Astrocyte (in vitro differentiated cells and primary cell): ENCODE measurements at places on chromosomes 6 and 20. TPM values are rescaled to one million over a fixed set of nuclear protein-coding genes. Genes with fewer than 3 reads are reported as not detected.

GRCh38 chr6:11653028-11653583, 115.6 kb downstream of the TMEM170B start:
- H3K4me1 ChIP-seq, result peaks cover 53% of the 10 kb centered on the region
- no peaks in the 10 kb centered on the region for H3K27me3 ChIP-seq
- no peak overlapping the region for H3K4me3 ChIP-seq
- H3K27ac ChIP-seq, result peak overlapping the region; percentile 76
- peak; percentile 93 for DNase-seq

Gene PIGU
- 16.7 and 17.4 TPM in 2 replicates for total RNA-seq

Gene ERMARD
- total RNA-seq, result 13.1 and 17.5 TPM in 2 replicates

- H3K36me3 ChIP-seq, result no peaks in the 10 kb centered on the region
- no peak for DNase-seq
- peaks cover 5% of the 10 kb centered on the region for H3K4me1 ChIP-seq
- H3K4me3 ChIP-seq, result no peak overlapping the region
- H3K27me3 ChIP-seq, result no peaks in the 10 kb centered on the region
Observed at GRCh38 chr6:46756469-46757213, 9.9 kb downstream of the ANKRD66 start.

Gene TPBG
- total RNA-seq, result 23.7 and 26.0 TPM in 2 replicates

DNA sequence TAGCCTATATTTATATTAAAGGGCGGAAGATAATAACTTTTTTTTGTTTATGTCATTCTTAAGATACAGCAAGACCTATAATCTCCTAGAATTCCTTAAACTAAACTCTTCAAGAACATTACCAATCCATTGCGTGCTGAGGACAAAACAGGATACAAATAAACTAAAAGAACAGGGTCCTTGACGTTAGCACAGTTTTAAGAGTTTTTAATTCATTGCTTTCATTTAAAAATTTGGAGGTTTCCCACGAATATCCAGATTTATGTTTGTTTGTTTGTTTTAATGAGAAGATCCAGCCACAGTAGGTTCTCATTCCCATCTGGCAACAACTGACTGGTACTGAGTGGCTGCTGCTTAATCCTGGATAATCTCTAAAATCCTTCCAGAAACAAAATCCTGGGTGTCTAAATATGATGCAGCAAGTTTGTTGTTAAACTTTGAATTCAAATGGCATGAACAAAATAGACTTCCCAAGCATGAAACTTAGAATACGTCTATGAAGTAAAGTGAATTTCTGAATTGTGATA, 153.7 kb downstream of the HACE1 start:
- no peaks in the 10 kb centered on the region for H3K27me3 ChIP-seq
- peaks cover 18% of the 10 kb centered on the region for H3K4me1 ChIP-seq

Gene BPIFA1
- not detected in 2 replicates for total RNA-seq

Gene RRP36
- 68.6 and 77.9 TPM in 2 replicates for total RNA-seq

- H3K27me3 ChIP-seq, result no peaks in the 10 kb centered on the region
- no peak overlapping the region for H3K4me3 ChIP-seq
- H3K4me1 ChIP-seq, result no peaks in the 10 kb centered on the region
Observed at GRCh38 chr6:34549026-34549803, 6.9 kb downstream of the SPDEF start.

DNA sequence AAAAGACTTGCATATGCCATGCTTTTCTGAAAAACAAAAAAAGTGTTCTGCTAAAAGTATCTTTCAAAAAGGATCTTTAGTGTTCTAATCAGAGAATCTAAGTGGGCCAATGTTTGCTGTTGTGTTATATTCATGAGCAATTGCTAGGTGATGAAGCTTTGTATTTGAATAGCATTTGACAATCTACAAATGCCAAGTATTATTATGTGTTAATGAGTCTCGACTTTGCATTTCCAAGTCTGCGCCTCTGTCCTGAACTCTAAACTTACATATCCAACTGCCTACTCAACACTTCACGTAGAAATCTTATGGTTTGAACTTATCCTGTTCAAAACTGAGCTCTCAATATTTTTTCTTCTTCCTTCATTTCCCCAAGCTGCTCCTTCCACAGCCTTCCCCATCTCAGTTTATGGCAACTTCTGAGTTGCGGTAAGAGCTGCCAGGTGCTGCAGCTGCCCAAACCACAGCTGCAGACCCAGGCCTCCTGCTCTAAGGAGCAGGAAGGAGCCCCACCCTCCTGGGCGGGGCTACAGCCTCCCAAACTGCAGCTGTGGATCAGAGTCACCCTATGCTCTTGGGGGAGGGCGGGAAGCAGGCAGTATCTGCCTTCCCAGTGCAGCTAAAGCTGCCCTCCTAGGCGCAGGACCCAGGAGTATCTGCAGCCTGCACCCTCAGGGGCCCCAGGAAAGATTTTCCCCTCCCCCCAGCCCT, 16.7 kb upstream of the MAK start:
- no peak for DNase-seq
- no peaks in the 10 kb centered on the region for H3K4me1 ChIP-seq
- H3K27me3 ChIP-seq, result no peaks in the 10 kb centered on the region

GRCh38 chr6:105152880-105153279, 26.9 kb downstream of the POPDC3 start:
- no peak overlapping the region for H3K27ac ChIP-seq
- no peak overlapping the region for H3K4me3 ChIP-seq
- H3K4me1 ChIP-seq, result no peaks in the 10 kb centered on the region

- no peaks in the 10 kb centered on the region for H3K36me3 ChIP-seq
- H3K27me3 ChIP-seq, result no peaks in the 10 kb centered on the region
- no peak for DNase-seq
- H3K4me1 ChIP-seq, result no peaks in the 10 kb centered on the region
Observed at GRCh38 chr20:1629321-1629720, 9.5 kb upstream of the SIRPB1 start.

Gene MATN4
- 0.19 and 0.20 TPM in 2 replicates for total RNA-seq

DNA sequence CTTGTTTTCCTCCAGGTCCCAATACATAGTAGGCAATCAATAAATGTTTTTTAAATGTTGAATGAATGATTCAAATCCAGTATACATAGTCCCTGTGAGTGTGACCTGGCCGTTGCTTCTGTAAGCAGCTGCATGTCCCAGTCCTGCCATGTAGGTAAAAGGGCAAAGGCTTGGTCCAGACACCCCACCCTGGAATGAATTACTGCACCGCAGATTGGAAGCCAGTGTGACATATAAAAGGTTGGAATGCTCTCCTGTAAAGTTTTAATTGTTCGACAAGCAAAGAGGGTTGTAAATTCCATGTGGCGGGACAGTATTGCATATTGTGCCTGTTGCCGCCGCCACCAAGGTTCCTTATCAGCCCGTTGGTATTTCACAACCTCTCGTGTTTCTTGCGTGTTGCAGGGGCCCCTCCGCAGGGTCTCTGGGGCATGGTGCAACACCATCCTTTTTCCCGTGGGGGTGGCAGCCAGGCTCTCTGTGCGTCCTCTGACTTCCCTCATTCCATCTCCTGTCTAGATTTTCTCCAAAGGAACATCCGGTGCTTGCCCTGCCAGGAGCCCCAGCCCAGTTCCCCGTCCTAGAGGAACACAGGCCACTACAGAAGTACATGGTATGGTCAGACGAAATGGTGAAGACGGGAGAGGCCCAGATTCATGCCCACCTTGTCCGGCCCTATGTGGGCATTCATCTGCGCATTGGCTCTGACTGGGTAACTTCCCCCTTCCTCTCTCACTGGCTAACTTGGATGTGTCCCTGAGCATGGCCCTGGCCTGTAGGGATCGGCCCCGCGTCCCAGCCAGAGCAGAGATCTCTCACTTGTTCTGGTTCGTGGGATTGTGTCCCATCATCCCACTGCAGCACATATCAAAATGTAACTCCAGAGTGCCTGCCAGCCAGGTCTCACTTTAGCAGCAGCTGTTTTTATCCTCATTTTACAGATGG, 20.3 kb downstream of the POFUT1 start:
- H3K4me3 ChIP-seq, result no peak overlapping the region
- peaks cover 36% of the 10 kb centered on the region for H3K36me3 ChIP-seq
- no peak overlapping the region for H3K27ac ChIP-seq
- no peaks in the 10 kb centered on the region for H3K27me3 ChIP-seq

DNA sequence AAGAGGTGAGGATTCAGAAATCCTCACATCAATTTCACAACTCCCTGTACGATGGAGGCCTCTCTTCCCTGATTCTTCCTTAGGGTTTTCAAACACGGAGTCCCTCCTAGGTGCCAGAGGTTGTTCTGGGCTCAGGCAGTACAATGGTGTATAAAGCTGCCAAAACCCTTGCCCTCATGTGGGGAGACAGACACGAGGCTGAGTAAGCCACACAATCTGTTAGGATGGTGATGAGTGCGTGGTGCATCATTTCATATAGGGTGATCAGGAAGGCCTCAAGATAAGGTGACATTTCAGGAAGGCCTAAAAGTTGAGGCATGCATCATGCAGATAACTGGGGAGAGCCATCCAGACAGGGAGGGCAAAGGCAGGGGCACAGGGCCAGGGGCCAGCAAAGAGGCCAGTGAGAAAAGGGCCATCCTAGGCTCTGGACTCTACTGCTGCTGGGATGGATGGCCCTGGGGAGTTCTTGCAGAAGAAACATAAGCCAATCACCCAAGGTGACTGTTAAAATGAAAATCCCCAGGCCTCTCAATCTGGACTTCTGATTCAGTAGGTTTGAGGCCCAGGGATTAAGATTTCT, 186.5 kb downstream of the PRKN start:
- H3K4me1 ChIP-seq, result no peaks in the 10 kb centered on the region
- no peak for DNase-seq
- no peaks in the 10 kb centered on the region for H3K36me3 ChIP-seq
- H3K27me3 ChIP-seq, result no peaks in the 10 kb centered on the region
- H3K27ac ChIP-seq, result no peak overlapping the region

Gene UBD
- total RNA-seq, result 9.9 and 13.2 TPM in 2 replicates

DNA sequence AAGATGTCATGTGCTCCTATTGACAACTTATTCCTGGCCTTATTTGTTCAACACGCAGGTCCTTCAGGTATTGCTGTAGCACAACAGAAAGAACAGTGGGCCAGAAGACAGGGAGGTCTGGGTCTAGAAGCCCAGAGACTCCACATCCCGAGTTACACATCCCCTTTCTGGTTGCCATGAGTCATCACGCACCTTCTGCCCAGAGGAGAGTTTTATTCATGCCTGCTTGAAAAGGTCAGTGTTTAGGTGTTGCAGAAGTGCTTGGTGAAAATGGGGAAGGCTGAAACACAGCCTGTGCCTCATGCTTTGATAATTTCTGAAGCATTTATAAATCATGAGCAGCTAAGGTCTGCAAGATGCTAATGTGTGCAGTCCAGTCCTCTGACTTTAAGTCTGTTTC, 256.4 kb downstream of the GMPR start:
- H3K4me3 ChIP-seq, result no peak overlapping the region
- no peaks in the 10 kb centered on the region for H3K27me3 ChIP-seq
- no peaks in the 10 kb centered on the region for H3K36me3 ChIP-seq
- H3K4me1 ChIP-seq, result peaks cover 24% of the 10 kb centered on the region
- peak; percentile 54 for DNase-seq
- H3K27ac ChIP-seq, result no peak overlapping the region

DNA sequence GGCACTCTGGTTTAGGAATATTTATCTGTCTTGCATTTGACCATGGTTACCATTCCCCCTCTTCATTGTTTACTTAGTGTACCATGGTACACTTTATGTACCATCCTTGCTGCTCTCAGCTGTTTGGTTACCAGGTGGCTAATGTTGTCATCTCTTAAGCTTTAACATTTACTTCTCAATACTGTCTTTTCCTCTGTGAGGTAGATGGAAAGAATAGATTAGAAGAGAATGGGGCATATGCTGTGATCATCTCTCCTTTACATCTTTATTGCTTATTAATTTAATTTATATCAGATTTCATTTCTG, 109.2 kb downstream of the NCOA3 start:
- H3K27ac ChIP-seq, result peak overlapping the region; percentile 74
- no peak for DNase-seq
- no peaks in the 10 kb centered on the region for H3K27me3 ChIP-seq
- H3K4me3 ChIP-seq, result no peak overlapping the region
- H3K36me3 ChIP-seq, result no peaks in the 10 kb centered on the region

DNA sequence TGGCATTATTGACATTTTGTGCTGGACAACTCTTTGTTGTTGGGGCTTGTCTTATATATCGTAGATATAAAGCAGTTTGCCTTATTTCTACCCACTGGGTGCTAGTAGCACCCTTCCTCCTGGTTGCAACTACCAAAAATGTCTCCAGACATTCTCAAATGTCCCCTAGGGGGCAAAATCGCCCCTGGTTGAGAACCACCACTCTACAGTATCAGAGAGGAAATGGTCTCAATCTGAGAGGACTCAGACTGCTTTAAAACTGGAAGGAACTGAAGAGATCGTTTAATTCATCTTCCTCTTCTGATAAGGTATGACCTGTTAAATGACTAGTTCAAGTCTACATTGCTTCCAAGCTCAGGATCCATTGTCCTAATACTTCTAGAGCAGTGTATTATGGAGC, 14.9 kb downstream of the SH3BGRL2 start:
- H3K4me1 ChIP-seq, result no peaks in the 10 kb centered on the region
- DNase-seq, result no peak
- H3K27me3 ChIP-seq, result no peaks in the 10 kb centered on the region
- H3K27ac ChIP-seq, result no peak overlapping the region

DNA sequence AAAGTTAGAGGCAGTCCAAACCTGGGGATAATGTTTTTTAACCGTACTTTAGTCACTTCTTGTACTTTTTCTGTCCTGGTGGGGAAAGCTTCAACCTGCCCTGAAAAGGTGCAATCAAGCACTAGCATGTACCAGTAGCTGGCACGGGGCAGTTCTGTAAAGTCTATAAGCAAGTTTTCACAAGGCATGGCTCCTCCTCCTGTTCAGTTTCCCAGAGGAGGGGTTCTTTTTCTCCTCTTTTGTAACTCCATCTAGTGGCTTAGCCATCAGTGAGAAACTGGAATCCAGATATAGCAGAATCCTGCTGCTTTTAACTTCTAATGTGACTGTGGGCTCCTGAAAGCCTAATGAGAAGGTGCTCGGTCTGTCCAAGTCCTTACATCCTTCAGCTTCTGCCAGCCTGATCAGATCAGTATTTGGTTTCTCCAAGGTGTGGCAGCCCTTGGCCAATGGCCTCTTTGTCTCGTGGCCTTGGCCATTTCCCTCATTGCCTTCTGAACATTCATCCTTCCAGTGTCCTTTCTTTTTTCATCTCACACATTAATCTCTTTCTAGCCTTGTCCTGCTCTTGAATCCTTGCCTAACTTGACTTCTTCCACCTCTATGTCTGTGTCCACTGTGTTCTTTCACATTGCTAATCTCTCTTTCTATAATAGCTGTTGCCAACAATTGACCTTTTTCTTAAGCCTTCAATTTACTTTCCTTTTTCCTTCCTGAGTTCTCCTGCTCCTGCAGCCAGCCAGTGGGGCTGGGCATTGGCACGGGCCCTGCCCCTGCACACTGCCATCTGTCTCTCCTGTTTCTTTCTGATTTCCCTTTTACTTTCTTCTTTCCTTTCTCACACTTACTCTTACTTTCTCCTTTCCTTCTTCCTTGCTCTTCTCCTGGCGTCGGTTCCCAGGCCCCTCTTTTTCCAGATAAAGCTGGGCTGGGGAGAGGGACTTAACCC, 222.0 kb upstream of the SYNCRIP start:
- H3K36me3 ChIP-seq, result no peaks in the 10 kb centered on the region
- peaks cover 6% of the 10 kb centered on the region for H3K4me1 ChIP-seq
- no peak overlapping the region for H3K27ac ChIP-seq
- DNase-seq, result no peak
- no peak overlapping the region for H3K4me3 ChIP-seq
- no peaks in the 10 kb centered on the region for H3K27me3 ChIP-seq

GRCh38 chr6:22102671-22103070, 194.2 kb downstream of the PRL start:
- H3K36me3 ChIP-seq, result no peaks in the 10 kb centered on the region
- H3K4me1 ChIP-seq, result no peaks in the 10 kb centered on the region
- DNase-seq, result peak; percentile 52
- no peaks in the 10 kb centered on the region for H3K27me3 ChIP-seq
- no peak overlapping the region for H3K4me3 ChIP-seq
- no peak overlapping the region for H3K27ac ChIP-seq

GRCh38 chr6:146896062-146896813, 297.5 kb downstream of the ADGB start:
- no peak overlapping the region for H3K27ac ChIP-seq
- peaks cover 14% of the 10 kb centered on the region for H3K4me1 ChIP-seq
- no peaks in the 10 kb centered on the region for H3K36me3 ChIP-seq
